Transverse colon (tissue), 4 donors: ENCODE measurements at places on chromosomes 5 and 9. TPM values are rescaled to one million over a fixed set of nuclear protein-coding genes. Genes with fewer than 3 reads are reported as not detected.

- H3K4me1 ChIP-seq, result no peaks in the 10 kb centered on the region
- no peak overlapping the region for H3K4me3 ChIP-seq
- no peaks in the 10 kb centered on the region for H3K36me3 ChIP-seq
- H3K27me3 ChIP-seq, result no peaks in the 10 kb centered on the region
- H3K27ac ChIP-seq, result no peak overlapping the region
Measured at GRCh38 chr9:78549711-78550110, 252.8 kb downstream of the PSAT1 start.

DNA sequence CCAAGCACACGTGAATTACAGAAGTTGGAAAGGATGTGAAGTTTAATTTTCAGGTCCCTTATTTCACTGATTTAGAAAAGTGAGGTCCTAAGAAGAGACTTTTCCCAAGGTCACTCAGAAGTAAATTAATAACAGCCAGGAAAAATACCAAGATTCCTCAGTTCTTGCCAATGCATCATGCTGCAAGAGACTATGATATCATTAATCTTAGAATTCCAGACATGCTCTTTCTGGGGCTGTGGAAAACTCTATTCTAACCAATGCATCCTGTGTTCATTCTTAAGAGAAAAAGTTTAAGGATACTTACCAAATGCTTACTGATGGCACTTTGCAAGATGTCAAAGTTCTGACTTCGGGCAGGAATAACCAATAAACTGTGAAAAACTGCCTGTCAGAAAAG lies 42.8 kb downstream of the TEX10 start:
- no peaks in the 10 kb centered on the region for H3K36me3 ChIP-seq
- H3K4me1 ChIP-seq, result no peaks in the 10 kb centered on the region
- H3K27me3 ChIP-seq, result no peaks in the 10 kb centered on the region
- no peak overlapping the region for H3K27ac ChIP-seq
- no peak for DNase-seq
- no peak overlapping the region for H3K4me3 ChIP-seq

GRCh38 chr5:59380350-59380951 lies 513.1 kb downstream of the PDE4D start:
- H3K27ac ChIP-seq, result peak overlapping the region; percentile 39
- no peak overlapping the region for H3K4me3 ChIP-seq
- no peaks in the 10 kb centered on the region for H3K4me1 ChIP-seq

The UNC13B gene
- 59.8 TPM for total RNA-seq

GRCh38 chr9:136971746-136972145 lies 5.6 kb upstream of the PTGDS start:
- H3K27ac ChIP-seq, result no peak overlapping the region
- no peak overlapping the region for H3K4me3 ChIP-seq
- no peak for DNase-seq
- no peaks in the 10 kb centered on the region for H3K27me3 ChIP-seq
- H3K36me3 ChIP-seq, result no peaks in the 10 kb centered on the region

The CTNNA1 gene
- 272 TPM for total RNA-seq

DNA sequence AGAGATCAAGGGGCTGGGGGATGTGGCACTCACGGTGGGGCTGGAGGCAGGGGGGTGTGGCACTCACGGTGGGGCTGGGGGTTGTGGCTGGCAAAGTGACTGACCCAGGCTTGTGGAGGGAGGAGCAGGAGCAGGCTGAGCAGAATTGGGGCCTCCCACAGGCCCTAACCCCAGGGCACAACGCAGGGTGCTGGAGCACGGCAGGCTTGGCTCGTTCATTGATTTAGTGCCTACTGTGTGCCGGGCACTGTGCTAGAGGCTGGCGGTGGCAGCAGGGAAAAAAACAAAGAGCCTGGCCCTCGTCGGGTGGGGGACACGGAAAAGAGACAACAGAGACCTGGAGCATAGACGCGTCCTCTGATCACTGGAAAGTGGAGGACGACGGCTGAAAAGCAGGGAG lies 80.9 kb downstream of the HMCN2 start:
- no peaks in the 10 kb centered on the region for H3K36me3 ChIP-seq
- no peaks in the 10 kb centered on the region for H3K27me3 ChIP-seq
- no peak overlapping the region for H3K4me3 ChIP-seq
- no peaks in the 10 kb centered on the region for H3K4me1 ChIP-seq

The PKD2L2 gene
- total RNA-seq, result not detected

The XRCC4 gene
- not detected for total RNA-seq
